ENCODE measurements at places on chromosomes 2 and 18. TPM values are rescaled to one million over a fixed set of nuclear protein-coding genes. Genes with fewer than 3 reads are reported as not detected.

Gene PPP1R1C
- polyA plus RNA-seq, result 0.89 TPM

Gene CASP10
- polyA plus RNA-seq, result 2.6 TPM

Gene REG3G
- polyA plus RNA-seq, result not detected

Gene BMP10
- polyA plus RNA-seq, result not detected

Gene ACTG2
- polyA plus RNA-seq, result 0.26 TPM

Gene KCNG2
- polyA plus RNA-seq, result not detected

Gene PLCL1
- not detected for polyA plus RNA-seq

Gene RAB6C
- polyA plus RNA-seq, result 0.07 TPM

Gene GALNT13
- polyA plus RNA-seq, result 12.8 TPM

Gene ZNF521
- polyA plus RNA-seq, result not detected

Gene SPHKAP
- polyA plus RNA-seq, result not detected

Gene EPC2
- 9.7 TPM for polyA plus RNA-seq

Gene ASXL2
- 9.9 TPM for polyA plus RNA-seq

Gene EMILIN1
- polyA plus RNA-seq, result 0.46 TPM

Gene UGT1A9
- polyA plus RNA-seq, result 13.1 TPM

Gene BMPR2
- 13.5 TPM for polyA plus RNA-seq

Gene GAL3ST2
- polyA plus RNA-seq, result 0.41 TPM

Gene SALL3
- not detected for polyA plus RNA-seq

Gene G6PC2
- not detected for polyA plus RNA-seq

Data from A549 (cell line).